ENCODE measurements at places on chromosomes 5 and 9.

GRCh38 chr9:2874001-2874750, 30.3 kb upstream of the PUM3 start:
- no peak for DNase-seq

GRCh38 chr9:88197781-88198340, 59.6 kb upstream of the SPATA31C2 start:
- DNase-seq: no peak

- DNase-seq: peak; percentile 49
Measured at GRCh38 chr9:123378025-123378424, 22.0 kb downstream of the CRB2 start.

GRCh38 chr9:22969350-22969979, 522.8 kb downstream of the DMRTA1 start:
- no peak for DNase-seq

DNA sequence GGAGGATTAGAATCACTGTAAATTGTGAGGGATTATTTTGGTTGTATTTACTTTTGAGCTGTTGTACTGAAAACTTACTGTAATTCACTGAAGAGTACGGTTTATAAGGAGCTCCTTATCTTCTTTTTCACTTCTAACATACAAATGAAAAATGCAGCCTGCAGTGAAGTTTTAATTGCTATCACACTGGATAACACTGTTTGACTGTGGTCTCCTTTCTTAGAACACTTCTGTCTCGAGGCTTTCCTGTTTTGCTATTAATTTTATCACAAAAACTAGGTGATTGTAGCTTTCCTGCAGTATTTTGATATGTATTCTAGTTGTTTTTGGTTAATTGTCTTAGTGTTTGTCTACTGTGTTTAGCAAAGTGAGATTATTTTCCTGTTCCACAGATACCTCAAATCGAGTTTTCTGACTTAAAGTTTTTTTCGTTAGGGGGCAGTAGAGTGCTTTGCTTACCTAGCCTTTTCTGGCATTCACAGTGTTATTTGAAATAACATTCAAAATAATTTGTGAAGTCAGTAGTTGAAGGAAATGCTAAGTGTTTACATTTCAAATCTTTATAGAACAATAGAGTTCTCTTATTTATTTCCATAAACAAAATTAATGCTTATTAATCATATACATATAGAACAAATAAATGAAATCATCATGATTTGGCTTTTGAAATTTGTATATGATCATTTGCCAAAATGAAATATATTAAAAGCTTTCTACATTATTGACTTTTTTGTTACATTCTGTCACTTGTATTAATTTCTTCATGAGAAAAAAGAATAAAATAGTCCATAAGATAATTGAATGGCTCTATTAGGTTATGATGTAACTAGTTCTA, 52.9 kb downstream of the COMMD10 start:
- DNase-seq: peak; percentile 84

GRCh38 chr9:130142056-130142455, 30.1 kb upstream of the NCS1 start:
- no peak for DNase-seq

GRCh38 chr9:38356851-38357250, 35.7 kb upstream of the ALDH1B1 start:
- no peak for DNase-seq

DNA sequence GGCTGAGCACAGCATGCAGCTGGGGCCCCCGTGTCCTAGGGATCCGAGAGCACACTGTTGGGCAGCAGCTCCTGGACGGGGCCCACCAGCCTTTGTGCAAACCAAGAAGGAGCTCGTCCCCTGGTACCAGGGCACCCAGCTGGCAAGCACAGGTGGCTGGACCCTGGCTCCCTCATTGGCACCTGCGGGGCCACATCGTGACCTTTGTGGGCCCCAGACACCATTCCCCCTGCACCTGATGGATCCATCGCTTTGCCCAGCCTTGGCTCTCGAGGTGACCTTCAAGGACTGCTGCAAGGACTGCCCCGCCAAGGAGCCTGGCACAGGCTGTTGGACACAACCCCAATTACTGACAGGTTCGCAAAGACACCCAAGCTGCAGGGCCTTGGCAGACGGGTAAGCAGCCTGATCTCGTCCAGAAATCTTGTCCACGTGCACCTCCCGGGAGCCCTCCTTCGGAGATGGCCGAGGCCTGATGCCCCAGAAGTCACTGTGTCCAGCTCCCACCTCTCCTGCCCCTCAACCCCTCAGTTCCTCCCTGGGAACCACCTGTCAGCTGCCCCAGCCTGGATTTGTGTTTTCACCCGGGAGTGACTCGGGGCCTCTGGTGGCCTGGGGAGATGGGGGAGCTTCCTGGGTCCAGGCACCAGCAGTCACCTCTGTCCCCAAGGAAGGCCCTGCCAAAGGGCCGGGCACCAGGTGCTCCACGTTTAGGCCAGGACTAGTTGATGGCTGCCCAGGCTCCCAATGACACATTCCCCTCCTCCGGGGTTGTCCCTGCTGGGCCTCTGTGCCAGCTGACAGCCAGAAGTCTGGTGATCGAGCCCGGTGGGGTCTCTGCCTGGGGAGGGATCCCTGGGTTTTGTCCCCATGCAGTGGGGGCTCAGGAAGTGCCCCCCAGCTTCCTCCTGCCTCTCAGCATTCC, 137.1 kb upstream of the PPP1R26 start:
- DNase-seq: no peak

GRCh38 chr5:158351485-158352125, 492.7 kb upstream of the CLINT1 start:
- peak; percentile 45 for DNase-seq

- DNase-seq: no peak
Measured at GRCh38 chr9:122334916-122335315, 35.9 kb upstream of the PTGS1 start.

- no peak for DNase-seq
Measured at GRCh38 chr5:3639175-3639574, 43.5 kb downstream of the IRX1 start.

- no peak for DNase-seq
Measured at GRCh38 chr9:5112646-5113045, 72.8 kb downstream of the INSL6 start.

GRCh38 chr5:113390224-113390623, 44.6 kb downstream of the TSSK1B start:
- DNase-seq: no peak

- DNase-seq: no peak
Measured at GRCh38 chr5:10757043-10757442, 4.0 kb downstream of the DAP start.

DNA sequence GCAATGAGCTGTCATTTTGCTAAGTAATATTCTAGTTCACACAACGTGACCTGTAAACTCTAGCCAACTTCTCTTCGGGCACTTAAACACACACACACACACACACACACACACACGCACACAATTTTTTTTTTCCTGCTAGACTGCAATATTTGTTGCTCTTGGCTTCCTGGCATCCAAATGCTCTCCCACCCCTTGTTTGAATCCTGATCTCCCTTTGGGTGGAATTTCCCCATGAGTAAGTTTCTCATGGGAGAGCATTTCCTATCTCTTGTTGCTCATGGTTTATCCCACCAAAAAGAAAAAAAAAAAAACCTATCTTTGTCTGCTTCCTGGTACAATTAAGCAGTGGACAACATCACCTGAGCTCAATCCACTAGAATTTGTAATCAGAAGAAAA, 54.7 kb upstream of the TSLP start:
- no peak for DNase-seq

DNA sequence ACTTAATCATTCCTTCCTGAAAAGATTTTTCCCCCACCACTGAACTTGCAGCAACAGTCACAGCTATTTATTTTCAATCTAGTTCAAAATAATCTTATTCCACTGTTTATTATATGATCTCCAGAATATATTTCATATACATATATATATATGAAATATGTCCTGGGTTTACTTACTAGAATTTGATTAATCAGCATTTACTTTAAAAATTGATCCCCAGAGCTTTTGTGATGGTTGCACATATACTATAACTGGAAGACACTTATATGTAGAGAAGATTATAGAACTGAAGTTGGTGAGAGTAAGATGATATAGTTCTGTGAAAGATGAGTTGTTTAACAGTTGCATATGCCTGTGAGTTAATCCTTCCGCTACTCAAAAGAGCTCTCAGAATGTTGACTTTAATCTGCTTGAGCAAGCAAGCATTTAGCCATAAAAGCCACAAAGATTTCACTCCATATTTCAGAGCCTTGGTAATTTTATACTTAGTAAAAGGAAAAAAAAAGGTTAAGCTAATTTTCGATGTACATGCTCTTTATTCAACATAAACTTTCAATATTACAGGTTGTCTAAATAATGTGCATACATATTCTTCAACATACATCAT, 399.3 kb upstream of the CDH9 start:
- no peak for DNase-seq

- DNase-seq: no peak
Measured at GRCh38 chr5:107885601-107886000, 214.9 kb upstream of the EFNA5 start.

DNA sequence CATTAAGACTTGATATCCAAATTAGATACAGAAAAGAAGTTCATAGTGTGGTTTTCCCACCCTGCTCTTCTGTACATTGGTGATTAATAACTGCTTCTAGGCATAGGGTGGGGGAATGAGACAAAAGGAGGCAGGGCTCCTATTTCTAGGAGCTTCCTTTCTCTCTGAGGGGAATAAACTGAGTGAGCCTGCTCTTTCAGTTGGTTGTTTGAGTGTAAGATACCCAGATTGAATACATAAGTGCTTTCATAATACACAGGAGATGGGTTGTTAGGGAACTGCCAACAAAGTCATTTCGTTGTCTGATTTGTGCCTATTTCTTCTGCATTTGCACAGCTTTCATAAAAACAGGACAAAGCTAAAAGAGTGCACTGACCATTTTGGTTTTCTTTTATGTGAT, 48.9 kb upstream of the TTC23L start:
- DNase-seq: peak; percentile 9

GRCh38 chr9:115540091-115540490, 422.1 kb upstream of the TNC start:
- no peak for DNase-seq

GRCh38 chr9:87796196-87796595, 70.3 kb downstream of the CTSL start:
- no peak for DNase-seq

- DNase-seq: no peak
Measured at GRCh38 chr5:103410172-103410571, 151.6 kb downstream of the MACIR start.

DNA sequence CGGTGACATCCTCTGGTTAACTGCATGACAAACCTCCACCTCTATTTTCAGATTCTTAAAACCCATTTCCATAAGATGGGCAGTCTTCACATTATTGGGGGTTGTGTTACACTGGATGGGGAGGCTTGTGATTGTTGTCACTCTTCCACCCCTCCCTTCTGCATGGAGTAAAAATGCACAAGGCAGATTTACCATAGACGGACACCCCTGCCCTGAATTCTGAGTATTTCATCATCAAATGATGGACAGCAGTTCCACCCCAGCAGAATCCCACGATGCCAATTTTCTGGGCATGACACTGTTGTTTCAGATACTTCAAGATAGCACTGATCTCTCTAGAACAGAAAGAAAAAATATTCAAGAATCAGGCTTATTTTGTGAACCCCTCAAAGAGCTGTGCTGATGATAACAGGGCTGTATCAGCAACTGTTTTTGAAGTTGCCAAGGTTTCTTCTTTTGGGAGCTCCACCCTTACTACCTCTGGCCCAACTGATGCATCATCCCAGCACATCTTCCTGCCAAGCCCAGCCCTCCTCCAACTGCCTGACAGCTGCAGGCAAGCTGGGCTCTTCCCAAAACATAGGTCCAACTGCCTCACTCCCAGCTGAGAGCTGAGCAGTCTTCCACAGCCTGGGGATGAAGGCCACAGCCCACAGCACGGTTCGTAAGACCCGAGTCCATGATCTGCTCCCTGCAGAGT, 21.4 kb downstream of the CMBL start:
- DNase-seq: no peak

DNA sequence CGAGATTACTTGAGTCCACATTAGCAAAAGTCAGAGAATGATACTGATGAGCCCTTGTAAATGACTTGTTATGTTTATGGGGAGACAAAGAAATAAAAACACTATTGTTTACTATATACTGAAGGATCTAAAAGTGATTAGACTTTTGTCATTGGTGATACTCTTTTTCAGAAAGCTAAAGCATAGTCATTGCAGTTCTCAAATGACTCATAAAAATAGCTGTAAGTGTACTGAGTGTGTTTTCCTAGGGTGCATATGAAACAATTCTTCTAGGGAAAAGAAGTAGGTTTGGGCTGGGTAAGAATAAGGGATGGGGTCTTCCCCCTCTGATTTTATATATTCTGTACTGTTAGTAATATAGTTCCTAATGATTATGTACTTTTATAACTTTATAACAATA, 32.6 kb downstream of the WDR36 start:
- DNase-seq: no peak

DNA sequence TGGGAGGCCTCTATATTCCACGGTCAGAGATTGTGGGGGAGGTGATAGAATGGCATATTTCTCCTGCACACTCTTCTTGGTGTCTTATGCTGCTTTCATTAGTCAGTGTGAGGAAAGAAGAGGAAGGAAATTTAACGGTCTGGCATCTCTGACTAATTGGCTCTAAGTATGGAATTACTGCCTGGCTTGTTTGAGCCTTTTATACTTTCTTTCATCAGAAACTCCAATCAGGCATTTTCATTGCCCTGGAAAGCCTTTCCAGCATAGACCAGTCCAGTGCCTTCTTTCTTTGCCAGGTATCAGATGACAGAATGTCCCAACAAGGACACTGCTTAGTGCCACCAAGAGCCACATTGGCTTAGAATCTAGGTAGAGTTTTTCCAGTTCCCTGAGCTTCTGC, 30.2 kb downstream of the CYSTM1 start:
- DNase-seq: no peak

- DNase-seq: peak; percentile 81
Measured at GRCh38 chr5:31186672-31187267, 6.7 kb upstream of the CDH6 start.

DNA sequence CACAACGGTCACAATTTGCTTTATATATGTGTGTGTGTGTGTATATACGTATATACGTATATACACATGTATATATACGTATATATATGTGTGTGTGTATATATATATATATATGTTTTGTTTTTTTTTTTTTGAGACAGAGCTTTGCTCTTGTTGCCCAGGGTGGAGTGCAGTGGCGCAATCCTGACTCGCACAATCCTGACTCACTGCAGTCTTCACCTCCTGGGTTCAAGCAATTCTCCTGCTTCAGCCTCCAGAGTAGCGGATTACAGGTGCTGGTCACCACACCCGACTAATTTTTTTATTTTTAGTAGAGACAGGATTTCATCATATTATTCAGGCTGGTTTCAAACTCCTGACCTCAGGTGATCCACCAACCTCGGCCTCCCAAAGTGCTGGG, 3.1 kb downstream of the RNF38 start:
- DNase-seq: no peak

DNA sequence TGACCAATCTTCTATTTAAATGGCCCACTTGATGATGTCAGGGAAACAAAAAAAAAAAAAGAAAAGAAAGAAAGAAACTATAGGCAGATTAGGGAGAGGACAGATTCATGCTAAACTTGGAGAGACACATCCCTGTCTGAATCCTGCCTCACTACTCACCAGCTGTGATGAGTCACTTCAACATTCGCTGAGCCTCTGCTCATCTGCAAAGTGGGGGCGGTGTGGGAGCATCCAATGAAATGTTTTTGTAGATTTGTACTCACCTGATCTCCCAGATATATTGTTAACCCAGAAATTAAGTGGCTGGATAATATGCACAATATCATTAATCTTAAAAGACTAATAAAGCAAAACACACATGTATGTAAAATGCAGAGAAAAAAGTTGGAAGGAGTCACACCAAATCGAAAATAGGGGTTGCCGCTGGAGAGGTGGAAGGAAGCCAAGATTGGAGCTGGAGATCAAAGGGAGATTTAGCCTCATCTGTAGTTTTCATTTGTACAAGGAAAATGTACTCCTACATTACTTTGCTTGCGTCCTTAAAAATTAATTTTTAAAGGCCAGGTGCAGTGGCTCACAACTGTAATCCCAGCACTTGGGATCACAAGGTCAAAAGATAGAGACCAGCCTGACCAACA, 17.0 kb upstream of the ERGIC1 start:
- DNase-seq: no peak

All from NCI-H69 (cell line).